NCI-H524 treated with DMSO at 0.1 percent for 48 hours (cell line): ENCODE measurements at places on chromosomes 2 and 18.

DNA sequence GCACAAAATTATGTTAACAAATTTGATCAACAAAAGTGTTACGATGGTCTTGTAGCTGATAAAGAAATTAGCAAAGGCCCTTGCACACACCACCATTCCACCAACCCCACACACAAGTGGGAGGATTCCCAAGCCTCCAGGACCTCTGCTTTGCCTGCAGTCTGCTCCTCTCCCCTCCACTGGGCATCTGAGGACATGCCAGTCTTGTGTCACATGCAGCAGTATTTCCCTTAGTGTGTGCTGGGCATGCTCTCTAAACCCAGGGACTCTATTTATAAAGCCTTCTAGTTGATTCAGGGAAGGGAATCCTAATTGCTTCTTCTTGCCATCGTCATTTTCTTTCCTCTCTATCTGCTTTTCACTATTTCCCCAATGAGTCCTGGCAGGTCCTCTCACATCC is 53.3 kb downstream of the KCTD18 start:
- no peak for DNase-seq

DNA sequence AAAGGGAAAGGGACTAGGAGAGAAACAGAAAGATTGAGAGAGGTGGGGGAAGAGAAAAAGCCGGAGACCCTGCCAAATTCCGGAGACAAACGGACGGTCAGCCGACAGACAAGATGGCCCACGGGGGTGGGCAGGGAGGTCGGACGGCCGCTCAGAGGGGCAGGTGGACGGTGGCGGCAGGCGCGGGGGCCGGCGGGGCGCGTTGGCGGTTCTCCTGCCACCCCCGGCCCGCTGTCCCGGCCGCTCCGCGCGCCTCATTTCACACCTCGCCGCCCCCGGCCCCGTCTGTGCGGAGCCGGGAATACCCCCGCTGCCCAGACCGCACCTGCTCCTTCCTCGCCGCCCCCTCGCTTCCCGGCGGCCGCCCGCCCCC is 935 bp downstream of the SLC30A3 start:
- DNase-seq, result no peak

- DNase-seq, result no peak
These were observed 39.4 kb downstream of the TMEM18 start for GRCh38 chr2:637804-638203.

GRCh38 chr2:121910139-121910538 is 154.7 kb downstream of the TSN start:
- DNase-seq, result no peak

GRCh38 chr18:29512761-29513160 is 1335.8 kb upstream of the CDH2 start:
- no peak for DNase-seq
